ENCODE measurements at places on chromosomes 5 and 9.
A peak's percentile ranks its signal among the peaks of the same experiment; 100 is the strongest.

- no peak for DNase-seq
Observed at GRCh38 chr5:13745508-13745907, 199.0 kb downstream of the DNAH5 start.

DNA sequence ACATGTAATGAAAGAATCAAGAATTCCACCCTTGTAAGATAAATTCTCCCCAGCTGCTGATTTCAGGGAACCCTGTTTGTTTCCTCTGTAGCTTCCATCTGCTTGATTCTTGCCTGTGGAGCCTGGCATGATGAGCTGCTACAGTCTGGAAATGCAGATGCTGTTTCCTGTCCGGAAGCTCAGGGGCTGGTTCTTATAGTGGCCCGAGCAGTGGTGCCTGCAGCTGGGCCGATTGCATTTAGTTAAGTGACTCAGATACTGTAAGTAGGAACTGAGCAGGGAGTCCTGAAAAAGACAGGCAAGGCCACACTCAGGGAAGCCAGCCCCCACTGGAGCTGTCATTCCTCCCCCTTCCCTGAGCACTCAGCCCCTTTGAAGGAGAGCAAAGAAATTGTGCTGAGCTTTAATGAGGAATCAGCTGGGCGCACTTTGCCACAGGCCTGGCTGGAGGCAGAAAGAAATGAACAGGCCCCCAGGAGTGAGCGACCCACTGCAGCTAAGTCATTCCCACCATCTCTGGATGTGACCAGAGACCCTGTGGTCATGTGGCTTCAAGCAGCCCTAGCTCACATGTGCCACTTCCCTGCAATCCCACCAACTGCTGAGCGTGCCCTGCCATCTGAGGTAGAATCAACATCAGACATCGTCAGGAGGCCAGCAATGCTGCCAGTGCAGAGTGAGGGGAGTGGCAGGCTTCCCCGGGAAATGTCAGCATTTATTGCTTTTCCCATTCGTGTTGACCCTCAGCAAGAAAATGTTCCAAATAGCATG is 206.0 kb upstream of the WWC1 start:
- no peak for DNase-seq

GRCh38 chr5:124733329-124733650 is 13.1 kb downstream of the ZNF608 start:
- DNase-seq: no peak

GRCh38 chr5:141100243-141100805 is at the start of gene PCDHB3:
PCDHB3 (plus strand) TSS chr5:141100473; CDS start chr5:141100650, 177 bp downstream.
- peak; percentile 72 for DNase-seq

GRCh38 chr9:71797266-71797665 is 29.0 kb upstream of the CEMIP2 start:
- no peak for DNase-seq

All from NCI-H345 (cell line).